ENCODE measurements at places on chromosomes 11 and 22. TPM values are rescaled to one million over a fixed set of nuclear protein-coding genes. Genes with fewer than 3 reads are reported as not detected.
A peak's percentile ranks its signal among the peaks of the same experiment; 100 is the strongest.

NNMT gene
- total RNA-seq, result 1.1 TPM

GPHA2 gene
- 0.76 TPM for total RNA-seq

OR51B4 gene
- 0.26 TPM for total RNA-seq

OR5J2 gene
- not detected for total RNA-seq

OR8D4 gene
- 0.09 TPM for total RNA-seq

RTN4RL2 gene
- total RNA-seq, result 0.25 TPM

MPZL2 gene
- 0.29 TPM for total RNA-seq

MUC5AC gene
- 0.26 TPM for total RNA-seq

FAM111A gene
- total RNA-seq, result 3.3 TPM

DNA sequence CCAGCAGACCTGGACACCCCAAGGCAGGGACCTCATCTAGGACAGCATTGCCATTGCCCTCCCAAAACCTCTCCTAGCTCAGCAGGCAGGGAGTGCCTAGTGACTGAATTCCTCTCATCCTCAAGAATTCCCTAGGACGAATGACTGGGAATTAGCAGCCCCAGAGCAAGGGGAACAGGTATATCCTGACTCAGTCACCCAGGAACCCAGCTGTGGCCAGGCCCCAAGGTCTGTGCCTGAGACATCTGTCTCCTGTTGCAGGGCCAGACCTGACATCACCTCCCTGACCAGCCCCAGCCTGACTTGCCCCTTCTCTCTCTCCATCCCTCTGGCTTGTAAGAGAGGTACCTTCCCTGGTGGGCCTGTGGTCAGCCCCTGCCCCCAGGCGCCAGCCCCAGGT is 39.0 kb upstream of the SUSD2 start:
- ATAC-seq, result no peak

- ATAC-seq, result no peak
These were observed 982 bp downstream of the APOBEC3H start for GRCh38 chr22:39098026-39098425.

DNA sequence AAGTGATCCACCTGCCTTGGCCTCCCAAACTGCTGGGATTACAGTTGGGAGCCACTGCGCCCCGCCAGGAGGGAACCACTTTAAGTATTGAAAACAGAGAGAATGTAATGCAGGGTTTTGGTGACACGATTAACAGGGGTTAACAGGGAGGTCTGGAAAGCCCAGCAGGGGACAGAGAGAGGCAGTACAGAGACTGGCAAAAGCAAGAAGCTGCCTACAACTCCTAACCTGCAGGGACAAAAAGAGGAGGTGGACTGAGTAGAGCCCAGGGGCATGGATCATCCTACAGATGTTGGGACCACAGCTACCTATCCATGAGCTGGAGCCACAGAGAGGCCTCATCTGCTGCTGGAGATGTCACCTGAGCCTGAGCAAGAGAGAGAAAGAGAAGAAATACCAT is 1.7 kb upstream of the SPINDOC start:
- no peak for ATAC-seq

DNA sequence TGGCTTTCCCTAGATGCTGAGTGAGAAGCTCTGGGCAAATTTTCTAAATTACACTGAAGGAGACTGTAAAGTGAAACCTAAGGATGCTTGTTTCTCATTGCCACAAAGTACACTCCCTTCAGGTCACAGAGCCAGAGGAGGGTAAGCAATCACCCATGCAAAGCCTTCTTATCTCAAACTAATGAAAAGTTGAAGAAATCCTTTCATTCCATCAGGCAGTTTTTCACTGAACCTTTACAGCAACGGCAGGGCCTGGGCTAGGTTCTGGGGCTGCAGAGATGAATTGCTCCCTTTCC is 106.2 kb downstream of the RASSF10 start:
- ATAC-seq, result no peak

DNA sequence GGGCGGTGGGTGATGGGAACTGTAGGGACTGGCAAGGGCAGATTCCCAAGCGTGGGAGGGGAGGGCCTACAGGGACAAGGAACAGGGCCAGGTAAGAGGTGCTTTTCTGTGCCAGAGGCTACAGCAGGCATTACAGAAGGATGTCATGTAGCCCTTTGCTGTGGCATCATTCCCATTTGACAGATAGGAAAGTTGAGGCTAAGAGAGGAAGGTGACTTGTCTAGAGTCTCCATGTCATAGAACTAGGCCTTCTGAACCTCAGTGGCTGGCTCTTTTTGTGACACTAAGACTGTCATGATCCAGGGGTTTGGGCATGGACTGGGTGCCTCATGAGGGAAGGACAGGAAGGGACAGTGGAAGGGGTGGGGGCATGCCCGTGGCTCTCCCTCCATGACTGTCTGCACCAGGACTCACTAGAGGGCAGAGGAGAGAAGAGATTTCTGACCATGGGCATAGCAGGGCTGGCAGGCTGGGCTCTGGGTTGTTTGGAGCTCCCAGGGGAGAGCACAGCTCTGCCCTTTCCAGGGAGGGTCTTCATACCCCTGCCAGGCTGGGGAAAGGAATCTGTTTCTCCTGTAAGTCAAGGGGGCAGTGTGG is 3.2 kb downstream of the MMP11 start:
- no peak for ATAC-seq

DNA sequence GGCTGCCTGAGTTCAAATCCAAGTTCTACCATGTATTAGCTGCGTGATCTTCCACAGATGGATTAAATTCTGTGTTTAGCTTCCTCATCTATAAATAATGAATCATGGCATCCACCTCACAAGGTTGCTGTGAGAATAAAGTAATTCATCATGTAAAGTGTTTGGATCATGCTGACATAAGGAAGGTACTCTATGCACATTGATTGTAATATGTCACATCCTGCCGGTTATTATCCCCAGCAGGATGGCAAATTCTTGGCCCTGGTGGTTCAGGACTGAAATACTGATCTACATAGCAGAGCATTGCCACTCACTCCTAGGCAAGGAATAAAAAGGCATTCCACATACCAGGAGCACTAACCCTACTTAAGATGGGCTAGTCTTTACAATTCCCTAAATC is 40.8 kb downstream of the LGR4 start:
- ATAC-seq, result no peak

- no peak for ATAC-seq
These were observed 113.3 kb downstream of the MORC2 start for GRCh38 chr22:30855266-30855665.

GRCh38 chr11:127639916-127640315 is 639.3 kb upstream of the KIRREL3 start:
- ATAC-seq, result peak; percentile 40

DNA sequence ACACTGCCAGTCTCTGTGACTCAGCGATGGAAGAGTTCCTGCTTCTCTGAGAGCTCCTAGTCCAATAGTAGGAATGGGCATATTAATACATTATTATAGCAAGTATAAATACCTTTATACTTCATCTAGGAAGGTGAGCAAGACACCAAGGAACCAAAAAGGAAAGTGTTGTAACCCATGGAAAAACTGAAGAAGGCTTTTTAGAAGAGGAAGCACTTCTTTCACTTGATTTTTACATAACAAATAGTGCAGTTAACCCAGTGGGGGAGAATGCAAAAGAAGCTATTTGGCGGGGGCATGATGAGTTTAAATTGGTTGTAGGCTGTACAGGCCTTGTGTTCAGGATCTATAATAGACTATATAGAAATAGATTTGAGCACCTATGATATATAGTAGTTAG is 31.2 kb upstream of the C11orf87 start:
- no peak for ATAC-seq

GRCh38 chr11:832529-833113 is at the start of gene CD151:
CD151 (plus strand) TSS chr11:832952; CDS start chr11:836070, 3,118 bp downstream.
- ATAC-seq, result peak; percentile 61

- peak; percentile 46 for ATAC-seq
These were observed 50.7 kb downstream of the TSPAN18 start for GRCh38 chr11:44777209-44778194.

DNA sequence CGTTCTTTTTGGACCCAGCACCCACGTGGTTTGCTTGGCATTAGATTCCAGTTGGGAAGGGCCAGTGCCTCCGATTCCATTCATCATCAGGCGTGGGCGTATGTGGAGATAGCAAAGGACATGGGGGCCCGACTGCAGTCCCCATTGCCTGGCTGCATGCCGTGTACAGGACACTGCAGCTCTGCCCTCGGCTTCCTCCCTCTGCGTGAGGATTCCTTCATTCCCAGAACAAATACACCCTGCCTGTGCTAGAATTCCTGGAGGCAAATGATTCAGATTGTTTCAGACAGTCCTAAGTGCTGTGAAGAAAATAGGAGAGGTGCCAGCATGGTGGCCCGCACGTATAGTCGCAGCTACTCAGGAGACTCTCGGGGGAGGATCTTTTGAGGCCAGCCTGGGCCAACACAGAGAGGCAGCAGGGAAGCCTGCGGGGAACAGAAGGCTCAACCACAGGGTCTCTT is 15.4 kb downstream of the DERL3 start:
- no peak for ATAC-seq

- no peak for ATAC-seq
These were observed 468.9 kb downstream of the LUZP2 start for GRCh38 chr11:24965748-24966147.

DNA sequence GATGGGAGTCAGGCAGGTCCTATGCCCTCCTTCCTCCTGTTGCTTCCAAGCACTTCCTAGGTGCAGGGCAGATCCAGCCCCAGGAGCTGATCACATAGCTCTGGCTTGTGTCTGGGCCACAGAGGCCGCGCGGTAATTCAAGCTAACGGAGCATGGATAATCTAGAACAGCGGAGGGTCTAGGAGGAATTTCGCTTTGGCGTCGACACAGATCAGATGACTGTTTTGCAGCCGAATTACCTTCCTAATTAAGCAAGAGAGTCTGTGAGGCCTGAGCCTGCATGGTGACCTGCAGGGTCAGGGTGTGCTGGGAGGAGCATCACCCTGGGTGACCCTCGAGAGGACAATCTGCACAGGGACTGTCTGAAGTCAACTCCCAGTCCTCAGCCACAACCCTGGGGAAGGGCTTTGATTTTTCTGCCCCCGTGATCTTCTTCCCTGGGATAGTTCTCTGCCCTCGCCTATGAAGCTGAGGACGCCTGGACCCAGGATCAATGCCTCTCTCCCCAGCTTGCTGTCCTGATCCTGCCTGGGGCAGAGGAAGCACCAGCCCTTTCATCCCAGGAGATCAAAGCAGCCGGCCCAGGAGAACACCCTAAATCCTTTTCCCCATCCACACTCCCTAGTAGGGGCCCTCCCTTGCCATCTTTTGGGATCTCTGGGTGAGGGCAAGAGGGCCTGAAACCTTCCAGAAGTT is 11.0 kb downstream of the NECTIN1 start:
- ATAC-seq, result peak; percentile 5

GRCh38 chr22:48137640-48138039 is 1375.2 kb downstream of the TBC1D22A start:
- ATAC-seq, result peak; percentile 69

GRCh38 chr11:62682518-62682917 is 3.6 kb upstream of the UBXN1 start:
- ATAC-seq, result no peak

DNA sequence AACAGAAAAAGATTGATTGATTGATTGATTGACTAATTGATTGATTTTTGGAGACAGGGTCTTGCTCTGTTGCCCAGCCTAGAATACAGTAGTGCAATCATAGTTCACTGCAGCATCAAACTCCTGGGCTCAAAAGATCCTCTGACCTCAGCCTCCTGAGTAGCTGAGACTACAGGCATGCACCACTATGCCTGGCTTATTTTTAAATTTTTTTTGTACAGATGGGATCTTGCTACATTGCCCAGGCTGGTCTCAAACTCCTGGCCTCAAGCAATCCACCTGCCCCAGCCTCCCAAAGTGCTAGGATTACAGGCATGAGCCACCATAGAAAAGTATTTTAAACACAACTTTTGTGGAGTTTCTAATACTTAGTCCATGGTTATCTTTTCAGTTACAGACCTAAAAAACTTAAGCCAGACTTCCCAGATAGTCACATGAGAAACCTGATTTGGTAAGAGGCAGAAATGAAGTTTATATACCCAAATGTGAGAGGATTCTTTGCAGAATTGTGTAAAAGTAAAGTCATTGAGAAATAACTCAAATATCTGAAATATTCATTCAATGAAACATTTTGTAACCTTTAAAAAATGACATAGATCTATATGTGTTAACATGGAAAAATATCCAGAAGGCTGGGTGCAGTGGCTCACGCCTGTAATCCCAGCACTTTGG is 186.5 kb downstream of the SWAP70 start:
- no peak for ATAC-seq

GRCh38 chr11:64659417-64660144 is 63.4 kb downstream of the NRXN2 start:
- peak; percentile 38 for ATAC-seq

DNA sequence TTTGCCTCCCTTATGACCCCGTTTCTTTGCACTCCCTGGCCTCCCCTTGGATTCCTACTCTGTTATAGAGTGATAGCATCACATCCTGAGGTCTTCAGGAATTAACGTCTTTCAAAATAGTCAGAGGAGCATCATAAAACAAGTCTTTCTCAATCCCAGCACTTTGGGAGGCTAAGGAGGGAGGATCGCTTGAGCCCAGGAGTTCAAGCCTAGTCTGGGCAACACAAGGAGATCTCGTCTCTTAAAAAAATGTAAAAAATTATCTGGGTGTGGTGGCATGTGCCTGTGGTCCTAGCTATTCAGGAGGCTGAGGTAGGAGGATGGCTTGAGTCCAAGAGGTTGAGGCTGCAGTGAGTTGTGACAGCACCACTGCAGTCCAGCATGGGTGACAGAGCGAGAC is 68.7 kb upstream of the AMPD3 start:
- ATAC-seq, result no peak

- no peak for ATAC-seq
These were observed 46.1 kb downstream of the ENTHD1 start for GRCh38 chr22:39847477-39847876.

DNA sequence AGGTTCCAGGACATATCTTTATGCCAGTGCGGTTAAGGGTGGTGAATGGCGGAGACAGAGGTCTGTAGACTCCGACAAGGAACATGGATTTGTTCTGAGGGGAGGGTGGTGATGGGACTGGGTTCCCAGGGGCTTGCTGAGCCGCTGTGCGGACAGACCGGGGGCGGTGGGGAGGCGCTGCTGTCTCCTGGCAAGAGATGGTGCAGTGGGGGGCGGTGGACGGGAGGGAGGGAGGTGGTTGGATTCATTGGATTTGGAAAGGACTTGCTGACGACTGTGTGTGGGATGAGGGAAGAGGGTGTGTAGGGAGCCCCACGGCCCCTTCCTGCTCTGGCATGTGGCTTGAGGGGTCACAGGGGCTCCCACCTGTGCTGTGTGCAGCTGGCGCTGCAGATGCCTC is 43.2 kb downstream of the FLRT1 start:
- ATAC-seq, result no peak

DNA sequence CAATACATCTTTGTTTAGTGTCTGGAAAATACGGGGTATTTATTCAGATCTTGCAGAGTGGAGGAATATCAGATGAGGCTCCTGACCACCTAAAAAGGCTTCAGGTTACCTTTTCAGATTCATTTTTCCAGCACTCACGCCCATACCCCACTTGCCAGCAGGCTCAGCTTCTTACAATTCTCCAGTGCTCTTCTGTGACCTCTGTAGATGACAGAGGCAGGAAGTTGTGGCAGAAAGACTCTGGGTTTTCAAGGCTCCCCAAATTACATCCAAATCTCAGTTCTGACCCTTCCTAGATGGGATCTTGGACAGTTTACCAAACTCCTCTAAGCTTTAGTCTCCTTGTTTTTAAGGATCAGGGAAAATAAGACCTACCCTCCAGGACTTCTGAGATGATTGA is 61.1 kb downstream of the SYTL2 start:
- no peak for ATAC-seq
